ENCODE measurements at places on chromosomes 4 and X.
A peak's percentile ranks its signal among the peaks of the same experiment; 100 is the strongest.

- DNase-seq, result peak; percentile 33
These were observed 17.0 kb upstream of the HPF1 start for GRCh38 chr4:169774466-169775445.

DNA sequence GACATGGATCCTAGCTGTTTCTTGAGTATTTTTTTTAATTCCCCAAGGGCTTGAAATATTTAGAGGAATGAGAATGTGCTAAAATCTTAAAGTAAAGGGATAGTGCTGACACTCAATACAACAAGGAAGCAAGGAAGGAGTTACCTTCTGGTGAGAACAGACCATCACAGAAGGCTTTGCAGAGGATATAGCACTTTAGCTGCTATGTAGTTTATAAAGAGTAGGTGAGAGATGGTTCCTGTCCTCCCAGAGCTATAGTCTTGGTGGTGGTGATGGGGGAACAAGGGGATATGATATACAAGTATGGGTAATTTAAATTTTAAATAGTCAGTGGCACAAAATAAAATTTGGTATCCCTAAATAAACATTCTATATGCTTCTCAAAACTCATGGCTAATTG is 47.6 kb downstream of the MTHFD2L start:
- DNase-seq, result no peak

GRCh38 chr4:22356987-22357596 is 158.8 kb downstream of the ADGRA3 start:
- no peak for DNase-seq

- DNase-seq, result no peak
These were observed 341.4 kb downstream of the DHRSX start for GRCh38 chrX:2159393-2159792.

All from nephron progenitor cell (in vitro differentiated cells).